ENCODE measurements at places on chromosomes 3 and 15.

DNA sequence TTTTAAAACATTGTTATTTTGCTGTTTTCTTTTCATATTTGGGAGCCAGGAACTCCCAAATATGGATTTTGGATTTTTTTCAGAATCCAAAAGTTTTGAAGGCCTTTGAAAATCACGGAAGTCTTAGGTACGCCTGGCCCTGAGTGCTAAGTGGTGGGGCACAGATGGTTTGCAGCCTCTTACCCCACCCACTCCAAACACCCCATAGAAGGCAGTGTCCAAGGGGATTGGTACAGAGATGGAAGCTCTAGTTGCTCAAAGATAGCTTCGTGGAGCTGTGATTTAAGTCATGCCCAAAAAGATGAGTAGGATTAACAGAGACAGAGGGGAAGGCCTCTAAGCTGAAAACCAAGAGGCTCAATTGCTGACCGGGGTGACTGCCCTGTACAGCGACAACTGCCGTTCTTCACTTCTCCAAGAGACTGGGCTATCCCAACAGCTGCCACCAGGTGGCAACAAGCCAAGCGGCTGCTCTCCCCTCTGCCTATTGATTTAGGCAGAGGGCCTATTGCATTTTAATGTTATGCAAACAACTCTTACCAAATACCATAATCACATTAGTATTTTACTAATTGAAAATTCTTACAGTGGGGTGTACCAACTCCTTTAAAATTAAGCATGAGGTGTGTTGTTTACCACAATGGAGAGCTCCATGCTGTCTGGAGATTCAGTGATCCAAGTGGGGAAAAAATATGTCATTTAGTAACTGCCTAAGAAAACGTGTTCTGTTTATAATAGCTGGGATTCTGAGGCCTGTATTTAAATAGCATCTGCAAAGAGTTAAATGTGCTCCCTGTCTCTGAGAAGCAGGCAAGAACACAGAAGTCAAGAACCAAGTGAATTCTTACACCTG, 64.0 kb upstream of the C15orf61 start:
- DNase-seq, result peak; percentile 53

GRCh38 chr3:163422671-163423070, 1655.6 kb downstream of the SI start:
- no peak for DNase-seq

DNA sequence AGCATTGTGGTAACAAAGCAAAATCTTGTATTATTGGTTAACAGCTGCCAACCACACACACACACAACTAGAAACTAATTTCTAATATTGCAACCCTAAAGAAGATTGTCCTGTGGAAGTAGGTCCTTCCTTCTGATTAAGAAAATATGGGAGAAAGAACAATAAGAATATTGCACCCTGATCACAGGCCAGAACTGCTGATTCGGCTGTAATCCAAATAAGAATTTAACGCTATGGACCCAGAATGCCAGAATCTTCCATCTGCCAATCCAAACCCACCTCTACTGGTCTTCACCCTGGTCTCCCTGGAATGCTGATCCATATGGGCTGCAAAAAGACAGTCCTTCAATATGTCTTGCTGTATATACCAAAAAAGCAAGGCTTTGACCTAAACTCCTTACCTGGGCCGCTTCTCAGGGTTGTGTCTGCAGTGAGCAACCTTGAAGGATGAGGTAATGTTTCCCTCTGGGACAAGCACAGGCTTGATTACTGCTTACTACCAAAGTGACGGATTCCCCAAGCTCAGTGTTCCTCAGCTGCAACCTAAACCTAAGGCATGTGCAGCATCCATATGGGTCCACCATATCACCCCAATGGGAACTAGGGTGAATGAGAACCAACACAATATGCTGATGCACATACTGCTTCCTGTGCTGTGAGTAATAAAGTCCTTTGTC, 8.0 kb downstream of the CCDC14 start:
- DNase-seq, result no peak

- no peak for DNase-seq
Measured at GRCh38 chr3:187830181-187830580, 84.9 kb upstream of the BCL6 start.

DNA sequence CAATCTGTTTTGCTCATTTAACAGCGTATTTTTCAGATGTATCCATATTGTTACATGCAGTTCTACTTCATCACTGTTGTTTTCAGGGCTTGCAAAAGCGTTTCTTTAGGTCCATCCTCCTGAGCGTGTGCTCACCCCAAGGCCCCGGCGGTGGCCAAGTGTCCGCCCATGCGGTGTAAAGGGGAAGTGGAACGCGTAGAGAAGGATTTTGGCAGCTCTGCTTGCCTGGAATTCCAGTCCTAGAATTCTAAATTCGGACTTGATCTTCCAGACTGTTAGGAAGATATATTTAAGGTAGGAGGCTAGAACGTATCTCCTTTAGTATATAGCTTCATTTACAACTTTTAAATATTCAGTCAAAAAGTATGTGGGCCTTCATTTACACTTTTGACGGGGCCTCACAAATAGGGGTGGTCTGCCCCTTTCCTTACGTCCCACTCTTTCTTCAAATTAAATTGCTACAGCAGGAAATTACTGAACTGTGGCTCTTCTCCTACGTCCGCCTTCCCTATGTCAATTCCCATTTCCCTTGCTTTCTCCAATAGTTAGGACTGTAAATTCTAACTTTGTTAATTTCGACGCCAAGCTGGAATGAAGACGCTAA, 609 bp upstream of the TBC1D23 start:
- peak; percentile 90 for DNase-seq

DNA sequence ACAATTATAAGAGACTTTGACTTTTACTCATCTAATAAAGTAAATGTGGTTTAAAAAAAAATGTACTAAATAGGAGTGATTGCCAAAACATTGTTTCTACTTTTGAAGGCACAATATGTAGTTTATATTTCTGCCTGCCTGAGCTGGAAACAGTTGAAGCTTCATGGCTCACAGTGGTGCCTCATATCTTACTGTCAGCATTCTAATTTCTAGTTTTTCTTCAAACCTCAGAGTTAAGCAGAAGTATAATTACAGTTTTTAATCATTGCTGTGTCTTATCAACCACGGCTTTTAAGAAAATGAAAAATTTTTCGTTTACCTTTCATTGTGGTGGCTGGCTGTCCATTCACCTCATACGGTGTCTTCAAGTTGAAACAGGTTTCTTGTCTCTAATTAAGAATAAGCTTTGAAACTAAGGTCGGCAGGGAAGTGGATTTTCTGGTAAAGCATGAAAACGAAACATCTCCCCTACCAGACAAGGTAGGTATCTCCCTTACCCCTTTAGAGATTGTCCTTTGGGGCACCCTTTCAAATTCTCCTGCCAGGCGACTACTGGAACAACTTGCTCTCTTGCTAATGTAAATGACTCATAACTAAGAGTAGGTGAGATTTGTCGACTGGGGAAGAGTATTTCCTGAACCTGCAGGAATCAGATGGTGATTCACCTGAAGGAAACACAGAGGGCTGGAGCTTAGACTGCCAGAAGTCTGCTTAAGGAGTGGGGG, at the start of gene GPR87:
Gene GPR87 (minus strand): TSS at position 554 of the 725 bp plus-strand sequence. CDS start 16,720 bp downstream, outside the sequence.
- no peak for DNase-seq

- no peak for DNase-seq
Measured at GRCh38 chr3:158709666-158710083, 22.6 kb downstream of the RARRES1 start.

GRCh38 chr3:102018551-102018950, 169.2 kb downstream of the NFKBIZ start:
- no peak for DNase-seq

DNA sequence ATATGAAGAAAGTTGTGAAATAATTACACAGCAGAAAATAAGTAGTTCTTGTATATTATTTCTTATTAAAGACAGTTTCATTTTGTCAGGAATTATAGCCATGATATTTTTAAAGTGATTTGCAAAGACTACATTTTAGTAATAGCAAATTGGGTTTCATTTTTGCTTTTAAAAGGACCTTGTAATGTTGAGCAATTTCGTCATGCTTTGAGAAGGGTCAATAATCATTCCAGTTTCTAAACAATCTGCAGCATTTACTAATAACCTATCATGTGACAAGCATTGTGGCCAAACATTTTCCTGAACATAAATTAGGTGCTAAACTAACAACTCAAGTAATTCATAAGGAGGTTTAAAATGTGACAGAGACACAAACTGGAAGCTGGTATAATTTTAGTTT, 214.4 kb upstream of the CBLB start:
- no peak for DNase-seq

- no peak for DNase-seq
Measured at GRCh38 chr15:60720493-60721256, 241.7 kb upstream of the ICE2 start.

DNA sequence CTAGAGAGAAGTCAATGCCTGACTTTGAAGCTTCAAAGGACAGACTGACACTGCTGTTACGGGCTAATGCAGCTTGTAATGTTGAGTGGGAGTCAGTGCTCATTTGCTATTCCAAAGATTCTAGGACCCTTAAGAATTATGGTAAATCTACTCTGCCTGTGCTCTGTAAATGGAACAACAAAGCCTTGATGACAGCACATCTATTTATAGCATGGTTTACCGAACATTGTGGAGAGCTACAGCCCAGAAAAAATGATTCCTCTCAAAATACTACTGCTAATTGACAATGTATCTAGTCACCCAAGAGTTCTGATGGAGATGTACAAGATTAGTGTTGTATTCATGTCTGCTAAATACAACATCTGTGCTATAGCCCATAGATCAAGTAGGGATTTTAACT, 262.3 kb downstream of the EPHA6 start:
- DNase-seq, result no peak

DNA sequence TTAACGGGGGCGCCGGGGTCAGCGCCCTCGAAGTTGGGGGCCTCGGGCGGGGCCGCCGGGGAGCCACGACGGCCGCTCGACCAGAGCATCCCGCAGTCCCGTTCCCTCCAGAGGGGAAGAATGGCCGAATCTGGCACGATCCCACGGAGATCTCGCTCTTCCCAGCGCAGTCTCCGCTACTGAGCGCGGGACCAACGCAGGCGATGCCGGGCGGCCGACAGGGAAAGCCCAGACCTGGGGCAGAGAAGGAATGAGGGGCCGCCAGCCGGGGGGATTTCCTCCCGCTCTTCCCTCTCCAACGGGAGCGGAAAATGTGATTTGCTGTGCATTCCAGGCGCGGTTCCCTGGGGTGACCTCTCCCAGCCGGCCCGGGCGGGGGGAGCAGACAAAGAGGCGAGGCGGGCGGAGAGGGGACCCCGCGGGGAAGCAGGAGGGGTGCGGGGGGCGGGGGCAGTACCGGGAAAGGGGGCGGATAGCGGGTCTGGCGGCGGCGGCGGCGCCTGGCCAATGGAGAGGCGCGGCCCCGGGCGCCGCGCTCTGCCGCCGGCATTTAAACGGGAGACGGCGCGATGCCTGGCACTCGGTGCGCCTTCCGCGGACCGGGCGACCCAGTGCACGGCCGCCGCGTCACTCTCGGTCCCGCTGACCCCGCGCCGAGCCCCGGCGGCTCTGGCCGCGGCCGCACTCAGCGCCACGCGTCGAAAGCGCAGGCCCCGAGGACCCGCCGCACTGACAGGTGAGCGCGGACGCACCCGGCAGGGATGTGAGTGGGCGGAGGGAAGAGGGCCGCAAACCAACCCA, at the start of gene GREM1:
Gene GREM1 (plus strand): TSS at position 579 of the 801 bp plus-strand sequence. CDS start 12,687 bp downstream, outside the sequence.
- peak; percentile 79 for DNase-seq

DNA sequence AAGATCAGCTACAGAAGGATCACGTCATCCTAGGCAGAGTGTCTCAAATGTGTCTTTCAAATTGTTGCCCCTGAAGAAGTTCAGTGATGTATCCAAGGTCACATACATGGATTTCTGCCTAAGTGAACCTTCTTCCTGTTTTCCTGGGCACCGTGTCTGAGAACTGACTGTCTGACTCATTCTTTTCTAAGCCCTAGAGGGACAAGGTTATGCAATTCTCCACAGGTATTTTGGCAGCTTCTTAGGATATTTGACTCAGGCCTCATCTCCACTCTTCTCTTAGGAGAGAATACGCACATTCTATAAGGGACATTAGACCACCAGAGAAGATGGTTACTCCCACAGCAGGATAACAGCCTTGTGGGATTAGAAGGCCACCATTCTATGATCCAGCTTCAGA, 391.9 kb upstream of the THBS1 start:
- DNase-seq, result no peak

- DNase-seq, result no peak
Measured at GRCh38 chr3:99167071-99167470, 265.6 kb upstream of the DCBLD2 start.

DNA sequence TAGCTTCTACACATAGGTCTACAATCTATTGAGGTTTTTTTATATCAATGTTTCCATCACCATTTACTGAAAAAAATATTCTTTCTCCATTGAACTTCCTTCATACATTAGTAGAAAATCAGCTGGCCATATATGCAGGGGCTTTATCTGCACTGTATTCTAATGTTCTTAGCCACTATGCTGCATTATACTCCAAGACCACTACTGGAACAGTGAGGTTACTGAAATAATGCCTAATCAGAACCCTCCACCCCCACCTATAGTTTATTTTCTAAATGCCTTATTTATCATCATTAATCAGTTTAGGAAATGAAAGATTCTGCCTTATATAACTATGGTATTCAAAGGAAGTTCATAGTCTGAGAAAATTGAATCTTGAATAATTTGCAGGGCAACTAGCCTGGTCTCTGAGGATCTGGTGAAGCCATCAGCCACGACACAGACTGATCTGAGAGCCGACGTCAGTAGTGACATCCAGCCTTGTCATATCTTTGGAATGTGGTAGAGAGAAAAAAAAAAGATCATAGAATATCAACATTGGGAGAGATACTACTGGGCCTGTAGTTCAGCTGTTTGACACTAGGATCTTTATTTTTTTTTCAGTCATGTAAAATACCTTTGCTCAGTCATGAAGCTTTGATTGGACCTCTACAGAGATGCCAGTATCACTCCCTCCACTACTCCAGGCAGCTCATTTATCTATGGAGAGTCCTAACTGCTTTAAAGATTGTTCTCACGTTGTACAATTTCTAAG, 66.6 kb downstream of the P3H2 start:
- no peak for DNase-seq

DNA sequence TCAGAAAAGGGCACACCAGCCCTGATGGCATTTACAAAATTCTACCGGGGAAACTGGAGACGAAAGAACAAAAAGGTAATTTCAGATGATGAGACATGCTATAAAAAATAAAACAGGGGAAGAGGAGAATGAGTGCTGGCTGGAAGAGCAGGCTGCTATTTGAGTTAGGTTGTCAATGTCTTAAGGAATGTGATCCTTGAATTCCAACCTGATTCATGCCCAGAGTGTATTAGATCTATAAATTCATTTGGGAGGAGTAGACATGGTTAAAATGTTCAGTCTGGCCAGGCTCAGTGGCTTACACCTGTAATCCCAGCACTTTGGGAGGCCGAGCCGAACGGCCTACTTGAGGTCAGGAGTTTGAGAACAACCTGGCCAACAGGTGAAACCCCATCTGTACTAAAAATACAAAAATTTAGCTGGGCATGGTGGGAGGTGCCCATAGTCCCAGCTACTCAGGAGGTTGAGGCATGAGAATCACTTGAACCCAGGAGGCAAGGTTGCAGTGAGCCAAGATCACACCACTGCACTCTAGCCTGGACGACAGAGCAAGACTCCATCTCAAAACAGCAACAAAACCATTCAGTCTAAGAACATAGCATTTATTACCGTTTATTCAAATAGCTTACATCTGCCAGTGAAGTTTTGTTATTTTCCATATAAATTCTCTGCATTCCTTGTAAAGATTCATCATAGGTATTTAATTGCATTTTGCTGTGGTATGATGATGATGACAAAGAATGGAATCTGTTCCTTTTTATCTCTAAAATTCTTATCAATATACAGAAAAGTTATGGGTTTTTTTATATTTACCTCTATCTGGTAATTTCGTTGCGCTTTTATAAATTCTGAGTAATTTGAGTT, 126.7 kb upstream of the NR2E3 start:
- DNase-seq, result peak; percentile 33

All from muscle of back (tissue), 13 donors.